ENCODE measurements at places on chromosomes 13 and 19.

DNA sequence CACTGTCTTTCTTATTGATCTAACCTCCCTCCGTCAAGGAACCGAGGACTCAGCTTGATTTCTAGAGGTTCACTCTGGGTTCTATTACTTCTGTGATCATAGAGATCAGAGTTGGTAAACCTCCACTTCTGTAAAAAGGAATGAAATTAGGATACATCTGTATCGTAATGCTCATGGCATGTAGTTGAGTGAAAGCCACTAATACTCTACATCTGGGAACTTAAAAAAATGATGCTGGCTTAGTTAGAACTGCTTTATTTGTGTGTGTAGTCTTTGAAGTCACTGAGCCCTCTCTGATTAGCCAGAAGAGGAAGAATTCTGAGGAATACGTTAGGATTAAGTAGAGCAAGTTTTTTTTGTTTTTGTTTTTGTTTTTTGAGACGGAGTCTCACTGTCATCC, 140.8 kb downstream of the GGACT start:
- DNase-seq: no peak

DNA sequence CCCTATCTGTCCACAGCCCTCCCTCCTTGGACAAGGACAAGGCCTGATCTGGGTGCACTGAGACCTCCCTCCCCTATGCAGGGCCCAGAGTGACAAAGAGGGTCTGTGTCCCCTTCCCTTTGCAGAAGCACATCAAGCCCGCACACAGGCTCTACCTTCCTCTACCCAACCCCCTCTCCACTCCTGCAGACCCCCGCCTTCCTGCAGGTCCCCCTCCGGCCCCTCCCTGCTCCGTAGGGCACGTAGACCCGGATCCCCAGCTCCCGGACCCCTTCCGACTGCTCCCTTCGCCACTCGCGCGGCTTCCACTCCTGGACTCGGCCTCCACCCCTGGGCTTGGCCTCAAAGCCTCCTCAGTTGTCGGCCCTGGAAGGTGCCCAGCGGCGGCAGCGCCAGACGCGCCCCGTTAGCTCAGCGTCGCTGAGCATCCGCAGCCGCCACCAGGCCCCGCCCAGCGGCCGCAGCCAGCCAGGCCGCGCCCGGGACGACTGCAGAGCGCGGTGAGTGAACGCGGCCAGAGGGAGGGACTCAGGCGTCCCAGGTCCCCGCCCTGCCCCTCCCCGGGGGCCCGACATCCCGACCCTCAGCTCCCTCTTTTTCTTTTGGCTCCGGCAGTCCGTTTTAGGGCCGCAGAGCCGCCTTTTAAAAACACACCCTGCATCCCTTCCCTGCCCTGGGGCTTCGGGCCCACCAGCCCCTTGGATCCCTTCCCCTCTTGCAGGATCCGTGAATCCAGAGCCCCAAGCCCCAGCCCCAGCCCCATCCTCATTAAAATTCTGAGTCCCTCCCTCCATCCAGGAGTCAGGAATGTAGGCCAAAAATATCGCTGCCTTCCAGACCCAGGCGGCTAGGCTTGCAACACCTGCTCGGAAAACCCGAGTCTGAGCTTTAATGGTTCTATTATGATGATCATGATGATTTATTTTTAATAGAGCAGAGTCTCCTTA, 1.5 kb upstream of the MYADM start:
- DNase-seq: no peak

DNA sequence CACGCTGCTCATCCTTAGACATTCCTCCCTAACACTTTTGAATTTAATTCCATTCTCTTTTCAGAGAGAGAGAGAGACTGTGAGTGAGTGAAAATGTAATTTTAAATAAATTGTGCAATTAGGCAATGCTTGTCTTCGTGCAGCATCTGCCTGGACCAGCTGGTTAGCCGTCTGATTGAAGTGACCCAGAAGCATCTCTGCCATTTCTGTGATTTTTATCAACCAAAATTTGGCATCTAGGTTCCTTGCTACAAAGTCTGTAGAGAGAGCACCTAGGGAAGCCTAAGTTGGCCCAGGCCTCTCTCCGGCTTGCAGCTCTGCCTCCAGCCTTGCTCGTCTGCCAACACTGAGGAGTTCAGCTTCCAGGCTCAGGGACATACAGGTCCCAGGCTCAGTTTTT, 138.6 kb upstream of the GPR12 start:
- DNase-seq: no peak

DNA sequence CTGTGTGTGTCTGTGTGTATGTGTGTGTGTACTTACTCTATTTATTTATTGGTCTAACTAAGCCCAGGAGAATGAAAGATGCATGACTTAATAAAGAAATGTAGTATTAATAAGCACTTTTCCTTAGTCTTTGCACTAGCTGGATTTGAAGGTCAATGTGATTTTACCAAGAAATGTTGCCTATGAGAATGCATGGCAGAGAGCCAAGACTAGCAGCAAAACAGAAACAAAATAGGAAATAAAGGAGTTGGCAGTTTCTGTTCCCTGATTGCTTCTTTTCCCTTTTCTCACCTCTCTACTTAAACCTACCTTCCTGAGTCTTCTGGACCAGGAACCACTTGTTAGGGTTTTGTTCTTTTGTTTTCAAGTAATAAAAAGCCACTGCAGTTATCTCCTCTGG, 286.1 kb downstream of the KCTD12 start:
- DNase-seq: peak; percentile 5

DNA sequence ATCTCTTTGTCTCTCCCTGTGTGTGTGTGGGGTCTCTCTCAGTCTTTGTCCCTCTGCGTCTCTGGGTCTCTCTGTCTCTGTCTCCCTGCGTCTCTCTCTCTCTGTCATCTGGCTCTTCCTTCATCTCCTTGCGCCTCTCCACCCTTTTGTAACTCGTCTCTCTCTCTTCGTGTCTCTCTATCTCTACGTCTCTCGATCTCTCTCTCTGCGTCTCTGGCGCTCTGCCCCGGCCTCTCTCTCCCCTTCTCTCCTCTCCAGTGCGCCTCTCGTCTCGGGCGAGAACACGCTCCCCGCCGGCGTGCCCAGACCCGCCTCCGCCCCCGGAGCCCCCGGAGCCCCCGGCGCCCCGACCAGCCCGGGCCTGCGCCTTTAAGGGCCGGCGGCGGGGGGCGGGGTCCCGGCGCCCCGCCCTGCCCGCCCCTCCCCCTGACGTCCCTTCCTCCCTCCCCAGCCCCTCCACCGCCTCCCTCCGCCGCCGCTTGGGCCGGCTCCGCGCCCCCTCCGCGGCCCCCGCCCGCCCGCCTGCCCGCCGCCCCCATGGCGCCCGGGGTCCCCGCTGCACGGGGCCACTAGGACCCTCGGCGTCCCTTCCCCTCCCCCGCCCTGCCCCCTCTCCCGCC, at the start of gene MARK4:
TSS of gene MARK4 (plus strand) at position 440 of the 620 bp plus-strand sequence. CDS start 318 bp downstream, outside the sequence.
- peak; percentile 42 for DNase-seq

GRCh38 chr13:49855930-49856329, 63.4 kb upstream of the KPNA3 start:
- no peak for DNase-seq
